ENCODE measurements at places on chromosomes 11 and 22. TPM values are rescaled to one million over a fixed set of nuclear protein-coding genes. Genes with fewer than 3 reads are reported as not detected.

- DNase-seq = peak; percentile 82
Measured at GRCh38 chr11:74686792-74687191, 44.4 kb downstream of the CHRDL2 start.

GRCh38 chr11:4164884-4165590 is 70.4 kb downstream of the RRM1 start:
- no peak for DNase-seq

- no peak for DNase-seq
Measured at GRCh38 chr22:50317178-50317577, 9.6 kb downstream of the DENND6B start.

DNA sequence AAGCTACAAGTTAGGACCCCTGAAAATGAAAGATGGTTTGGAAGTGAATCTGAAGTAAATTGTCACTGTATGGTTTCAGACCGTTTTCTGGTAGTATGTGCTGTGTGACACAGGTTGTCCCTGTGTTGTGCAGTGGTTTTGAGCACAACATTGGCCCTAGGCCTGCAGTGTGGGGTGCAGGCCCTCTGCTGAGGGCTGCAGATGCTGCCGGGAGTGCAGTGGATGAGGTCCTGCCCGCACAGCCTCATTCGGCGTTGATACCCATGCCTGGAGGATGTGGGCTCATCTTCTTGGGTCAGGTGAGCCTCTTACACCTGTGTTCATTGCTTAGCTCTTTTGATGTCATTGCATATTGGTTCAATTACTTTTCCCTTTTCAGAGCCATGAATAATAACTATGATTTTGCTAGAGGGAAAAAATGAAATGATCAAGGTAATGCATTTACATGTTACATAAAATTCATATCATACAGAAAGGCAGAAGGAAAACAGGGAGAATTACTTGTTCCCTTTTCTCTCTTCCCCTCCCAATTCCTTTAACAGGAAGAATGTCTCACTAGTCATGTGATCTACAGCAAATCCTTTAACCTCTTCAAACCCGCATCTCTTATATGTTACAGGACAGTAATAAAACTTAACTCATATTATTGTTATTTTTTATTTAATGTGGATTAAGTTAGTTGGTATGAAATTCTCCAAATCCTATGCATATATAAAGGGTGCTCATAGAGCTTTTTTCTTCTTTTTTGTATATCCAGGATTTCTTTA is 48.7 kb downstream of the PTPRJ start:
- peak; percentile 26 for DNase-seq

- DNase-seq = no peak
Measured at GRCh38 chr11:12101318-12101717, 9.1 kb upstream of the MICAL2 start.

DNA sequence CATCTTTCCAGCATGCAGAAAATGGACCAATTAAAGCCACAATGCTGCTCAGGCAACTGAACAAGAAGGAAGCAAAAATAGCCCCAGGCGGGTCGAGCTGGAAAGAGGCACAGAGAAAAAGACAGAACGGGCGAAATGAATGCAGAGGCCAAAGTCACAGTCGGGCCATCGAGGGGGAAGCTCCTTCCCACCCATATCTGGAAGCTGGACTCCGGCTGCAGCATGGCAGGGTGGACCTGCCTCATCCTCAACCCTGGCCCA is 58.6 kb upstream of the PRDM11 start:
- no peak for DNase-seq

DNA sequence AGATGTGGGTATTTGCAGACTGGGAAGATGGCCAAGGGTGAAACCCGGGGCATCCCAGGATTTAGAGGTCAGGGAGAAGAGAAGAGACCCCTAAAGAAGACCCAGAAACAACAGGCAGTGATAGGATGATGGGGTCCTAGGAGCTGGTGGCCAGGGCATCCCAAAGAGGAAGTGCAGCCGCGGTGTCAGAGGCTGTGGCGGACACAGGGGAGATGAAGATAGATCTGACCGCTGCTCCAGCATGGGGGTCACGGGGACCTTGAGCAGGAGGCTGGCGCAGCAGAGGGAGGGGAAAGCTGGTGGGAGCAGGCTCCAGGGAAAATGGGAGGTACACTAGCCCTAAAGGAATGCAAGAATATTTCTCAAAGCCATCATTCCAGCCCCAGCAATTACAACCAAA is 47.3 kb downstream of the CTTN start:
- peak; percentile 10 for DNase-seq

Gene OR5A1
- not detected for total RNA-seq

Gene IGLL1
- total RNA-seq = not detected

Gene SNX32
- not detected for total RNA-seq

All from IMR-90 (cell line).